Kidney (tissue), 22 donors: ENCODE measurements at places on chromosomes 3 and 15. TPM values are rescaled to one million over a fixed set of nuclear protein-coding genes. Genes with fewer than 3 reads are reported as not detected.

DNA sequence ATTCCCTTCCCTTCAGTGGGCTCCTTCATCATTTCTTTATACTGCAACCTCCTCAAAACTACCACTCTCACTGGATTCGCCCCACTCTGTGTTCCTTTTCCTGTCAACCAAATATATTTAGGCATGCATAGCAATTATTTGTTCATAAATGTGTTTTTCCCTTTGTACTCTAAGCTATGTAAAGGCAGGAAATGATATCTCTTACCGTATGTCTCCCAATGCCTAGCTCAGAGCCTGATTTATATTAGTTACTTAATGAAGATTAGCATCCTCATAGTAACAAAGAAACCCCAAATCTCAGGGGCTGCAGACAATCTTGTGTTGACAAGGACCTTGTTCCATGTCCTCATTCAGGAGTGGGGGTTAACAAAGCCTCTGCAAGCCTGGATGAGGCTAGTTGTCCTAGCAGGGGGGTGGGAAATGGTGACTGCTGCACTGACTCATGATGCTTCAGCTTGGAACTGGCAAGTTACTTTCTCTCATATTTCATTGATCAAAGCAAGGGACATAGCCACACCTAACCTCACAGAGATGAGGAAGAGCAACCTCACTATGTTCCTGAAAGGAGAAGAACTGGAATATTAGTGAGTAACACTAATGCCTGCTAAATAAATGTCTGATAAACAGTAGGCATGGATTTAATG, 15.2 kb downstream of the PHLDB2 start:
- no peak for DNase-seq

GRCh38 chr3:134908271-134908670, 113.2 kb downstream of the EPHB1 start:
- no peak for DNase-seq

DNA sequence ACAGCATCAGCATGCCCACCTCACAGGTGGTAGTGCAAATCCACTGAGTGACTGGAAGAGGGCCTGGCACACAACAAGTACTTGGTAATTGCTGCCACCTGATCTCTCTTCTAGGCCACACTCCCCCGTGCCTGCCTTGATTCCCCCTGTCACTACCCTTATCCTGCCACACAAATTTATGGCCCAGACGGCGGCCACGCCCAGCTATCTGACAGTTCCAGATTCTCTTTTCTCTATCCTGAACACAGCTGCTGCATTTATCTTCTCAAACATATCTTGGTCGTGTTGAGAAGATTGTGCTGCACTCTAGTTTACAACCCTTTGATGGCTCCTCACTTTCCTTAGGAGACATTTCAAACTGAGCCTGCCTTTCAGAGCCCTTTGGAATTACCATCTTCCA, 585.2 kb downstream of the NTRK3 start:
- no peak for DNase-seq

DNA sequence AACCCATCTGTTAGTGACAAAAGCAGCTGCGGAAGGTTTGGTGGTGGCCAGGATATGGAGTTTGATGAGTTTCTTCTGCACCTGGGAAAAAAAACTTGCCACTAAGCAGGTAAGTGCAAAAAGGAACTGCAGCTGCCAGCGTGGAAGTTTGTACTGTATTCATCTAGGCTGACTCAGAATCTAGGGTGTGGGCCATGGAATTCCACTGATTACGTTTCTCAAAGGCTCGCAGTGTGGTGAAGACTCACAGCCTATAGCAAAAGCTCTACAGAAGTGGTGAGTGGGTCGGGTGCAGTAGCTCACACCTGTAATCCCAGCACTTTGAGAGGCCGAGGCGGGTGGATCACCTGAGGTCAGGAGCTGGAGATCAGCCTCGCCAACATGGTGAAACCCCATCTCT, 334.6 kb upstream of the GRM7 start:
- no peak for DNase-seq

DNA sequence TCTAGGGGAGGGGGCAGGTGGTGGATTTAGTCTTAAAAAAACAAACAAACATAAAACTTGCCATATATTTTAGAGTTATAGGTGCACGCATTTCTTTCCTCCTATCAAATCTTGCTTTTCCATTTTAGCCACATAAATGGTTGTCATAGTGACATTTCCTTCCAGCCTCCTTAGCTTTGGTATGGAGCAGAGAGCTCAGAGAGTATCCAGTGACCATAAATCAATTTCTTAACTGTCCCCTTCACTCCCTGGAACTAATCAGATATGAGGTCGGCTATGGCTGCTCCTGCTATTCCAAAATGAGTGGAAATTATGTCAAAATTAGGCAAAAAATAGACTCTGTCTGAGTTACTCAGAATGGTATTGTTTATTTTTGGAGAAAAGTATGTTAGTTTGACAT, 164.5 kb downstream of the EBLN2 start:
- DNase-seq: no peak

GRCh38 chr3:9194509-9195184, 54.8 kb downstream of the SRGAP3 start:
- DNase-seq: no peak

HOMER2 gene
- 4.6 TPM for polyA plus RNA-seq

DNA sequence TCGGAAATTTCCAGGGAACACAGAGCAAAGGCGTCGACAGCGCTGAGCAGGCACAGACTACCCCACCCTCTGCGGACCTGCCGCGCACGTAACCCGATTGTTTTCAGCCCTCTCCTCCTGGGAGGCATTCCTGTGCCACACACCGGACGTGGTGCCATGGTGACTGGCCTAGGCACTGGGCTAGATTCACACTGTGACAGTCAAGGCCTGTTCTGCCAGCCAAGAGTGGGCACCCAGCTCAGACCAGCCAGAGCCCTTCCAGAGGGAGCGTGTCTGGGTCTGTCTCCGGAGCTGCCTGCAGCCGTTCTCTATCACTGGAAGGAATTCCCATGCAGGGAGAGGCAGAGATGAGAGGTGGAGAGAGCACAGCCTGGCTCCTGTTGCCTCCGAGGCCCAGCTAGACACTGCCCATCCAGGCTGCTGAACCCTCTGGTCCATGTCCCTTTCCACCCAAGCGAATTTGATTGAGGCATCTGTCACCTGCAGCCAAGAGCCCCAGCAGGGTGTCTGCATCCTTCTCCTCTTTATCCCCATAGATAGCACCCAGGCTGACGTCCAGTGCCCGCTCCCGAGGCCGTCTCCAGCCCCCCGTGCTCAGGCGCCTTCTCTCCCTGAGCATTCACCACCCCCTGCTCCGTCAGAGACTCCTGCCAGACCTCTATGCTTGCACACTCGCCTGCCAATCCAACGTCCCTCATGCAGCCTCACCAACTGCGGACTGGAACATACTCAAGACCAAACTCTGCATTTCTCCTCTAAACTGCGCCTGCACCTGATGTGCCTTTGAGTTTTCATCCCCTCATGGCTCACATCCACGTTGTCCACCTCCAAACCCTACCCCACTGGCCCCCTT, 267.5 kb downstream of the OCA2 start:
- DNase-seq: no peak

TEX9 gene
- polyA plus RNA-seq: 9.4 TPM

GRCh38 chr3:185992831-185993374, 55.1 kb upstream of the TRA2B start:
- no peak for DNase-seq

IMPG2 gene
- 0.15 TPM for polyA plus RNA-seq

MYZAP gene
- polyA plus RNA-seq: 6.1 TPM

DNA sequence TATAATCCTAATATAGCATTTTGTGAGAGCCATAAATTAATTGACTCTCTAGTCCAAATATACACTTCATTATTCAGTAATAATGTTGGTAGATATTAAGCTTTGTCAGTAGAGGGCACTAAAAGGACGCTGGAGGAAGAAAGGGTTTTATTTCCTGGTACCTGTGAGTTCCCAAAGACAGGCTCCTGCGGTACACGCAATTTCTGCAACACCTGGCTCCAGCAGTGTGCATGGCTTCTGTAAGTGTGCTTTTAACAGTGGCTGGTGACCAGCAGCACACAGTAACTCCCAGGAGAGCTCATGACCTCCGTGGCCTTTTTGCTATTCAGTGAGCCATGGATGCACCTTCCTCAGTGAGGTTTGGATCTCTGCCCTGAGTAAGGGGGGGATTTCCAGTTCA, 338.3 kb upstream of the ZNF385D start:
- peak; percentile 50 for DNase-seq

ZNF502 gene
- 2.3 TPM for polyA plus RNA-seq

DNA sequence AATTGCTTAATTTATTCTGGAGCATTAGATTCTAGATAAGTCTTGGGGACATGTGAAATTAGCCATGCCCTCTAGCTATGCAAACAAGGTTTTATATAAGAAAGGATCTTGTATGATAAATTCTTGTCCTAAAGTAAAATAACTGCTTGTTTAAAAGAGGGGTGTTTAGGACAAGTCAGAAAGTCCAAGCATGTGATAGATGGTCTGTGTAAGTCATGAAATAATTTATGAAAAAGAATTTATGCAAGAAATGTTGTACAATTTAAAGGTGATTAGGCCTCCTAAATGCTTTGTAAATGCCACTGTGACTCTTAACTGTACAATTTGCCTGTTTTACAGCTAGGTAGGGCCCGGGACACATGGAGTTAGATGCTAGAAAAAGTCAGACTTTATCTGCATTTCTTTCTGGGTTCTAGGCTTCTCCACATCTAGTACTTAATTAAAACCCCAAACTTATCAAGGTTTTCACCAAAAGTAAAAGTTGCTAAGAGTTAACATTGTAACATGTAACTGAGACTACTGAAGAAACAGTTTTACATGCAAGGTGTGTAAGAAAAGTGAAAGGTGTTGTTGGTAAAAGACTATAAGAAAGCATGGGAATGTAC, 13.2 kb downstream of the LINS1 start:
- DNase-seq: no peak

TIMP4 gene
- 2.4 TPM for polyA plus RNA-seq

- DNase-seq: no peak
Observed at GRCh38 chr3:176974279-176974678, 223.0 kb downstream of the TBL1XR1 start.

DNA sequence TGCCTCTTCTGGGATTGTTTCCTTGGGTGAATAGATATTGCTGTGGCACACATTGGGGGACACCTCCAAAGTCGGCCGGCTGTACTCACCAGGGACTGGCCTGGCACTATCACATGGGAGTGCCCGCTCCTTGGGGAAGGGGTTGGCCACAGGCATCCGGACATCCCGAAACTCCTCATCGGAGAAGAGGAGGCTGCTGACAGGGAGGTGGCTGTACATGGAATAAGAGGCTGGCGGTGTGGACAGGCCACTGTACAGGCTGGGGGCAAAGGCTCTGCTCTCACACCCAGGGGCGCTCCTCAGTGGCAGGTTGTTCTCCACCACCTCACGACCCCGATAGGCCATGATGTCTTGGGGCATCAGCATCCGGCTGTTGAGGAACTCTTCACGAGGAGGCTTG, 15.7 kb downstream of the BCL6 start:
- no peak for DNase-seq

EOGT gene
- polyA plus RNA-seq: 7.2 TPM

- peak; percentile 86 for DNase-seq
Observed at GRCh38 chr3:51501833-51502561, 2.2 kb upstream of the DCAF1 start.

TMA7 gene
- 631 TPM for polyA plus RNA-seq

DNA sequence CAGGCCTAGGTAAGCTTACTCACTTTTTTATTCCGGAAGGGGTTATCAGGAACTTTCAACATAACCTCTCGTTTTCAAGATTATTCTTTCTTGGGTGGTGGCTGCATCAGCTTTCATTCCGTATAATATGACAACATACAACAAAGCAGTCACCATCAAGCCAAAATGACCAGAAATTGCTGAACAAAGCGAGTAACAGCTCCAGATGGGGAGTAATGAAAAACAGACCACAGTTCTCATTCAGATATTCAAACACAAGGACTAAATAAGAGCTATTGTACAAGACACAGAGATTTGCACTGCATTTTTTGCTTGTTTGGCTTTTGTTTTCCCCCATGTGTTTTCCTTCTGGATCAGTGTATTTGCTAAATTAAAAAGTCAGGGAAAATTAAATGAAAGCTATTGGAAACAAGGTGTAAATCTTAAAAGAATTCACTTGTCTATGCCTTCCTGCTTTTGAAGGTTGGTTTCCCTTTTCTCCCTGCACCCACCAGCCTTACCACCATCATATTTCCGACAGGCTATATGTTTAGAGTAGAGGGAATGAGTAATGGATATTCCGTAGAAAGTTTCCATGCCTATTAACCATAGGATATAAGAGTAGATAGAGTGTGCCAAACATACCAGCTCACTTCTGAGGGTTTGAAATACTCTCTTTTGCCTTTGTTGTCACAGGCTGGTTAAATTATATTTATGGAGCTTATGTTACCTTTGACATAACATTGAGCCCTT, 213.6 kb downstream of the RBMS3 start:
- no peak for DNase-seq

DNA sequence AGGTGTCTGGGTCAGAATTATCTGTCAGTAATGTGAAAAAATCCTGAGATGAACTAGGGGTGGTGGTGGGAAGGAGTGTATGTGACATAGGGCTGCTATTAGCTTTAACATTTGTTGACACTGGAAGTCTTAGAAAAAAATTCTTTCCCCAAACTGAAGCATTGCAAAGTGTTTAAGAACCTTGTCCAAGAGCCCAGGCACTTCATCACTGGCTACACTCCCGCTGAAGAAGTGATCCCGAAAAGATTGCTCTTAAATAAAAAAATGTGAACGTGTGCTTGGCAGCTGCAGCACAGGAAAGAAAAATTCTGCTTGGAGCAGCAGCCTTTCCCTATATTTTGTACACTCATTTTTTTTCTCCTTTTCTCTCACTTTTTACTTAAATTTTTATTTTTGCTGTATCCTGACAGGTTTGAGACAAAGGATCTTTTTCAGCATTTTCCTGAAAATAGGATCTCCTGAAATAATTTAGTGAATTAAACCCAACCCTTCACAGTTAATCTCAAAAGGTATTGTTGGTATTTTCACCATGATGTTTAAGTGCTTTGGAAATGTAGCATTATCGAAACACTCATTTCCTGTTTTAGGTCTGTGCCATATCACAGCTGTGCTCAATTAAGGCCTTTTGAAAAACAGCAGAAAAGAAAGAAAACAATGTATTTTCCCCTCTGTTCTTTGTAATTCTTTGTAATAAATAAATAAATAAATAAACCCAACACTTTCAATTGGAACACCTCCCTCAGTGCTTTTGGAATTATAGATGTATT, 477.6 kb downstream of the ZNF385D start:
- DNase-seq: peak; percentile 56
